Glomerular endothelial cell (primary cell): ENCODE measurements at places on chromosomes 3 and 15. TPM values are rescaled to one million over a fixed set of nuclear protein-coding genes. Genes with fewer than 3 reads are reported as not detected.

- no peak for DNase-seq
These were observed 477.6 kb upstream of the KCNMB2 start for GRCh38 chr3:178058629-178059028.

GRCh38 chr15:81242778-81243177 is 46.1 kb downstream of the IL16 start:
- DNase-seq, result no peak

GRCh38 chr3:132682201-132682600 is 22.1 kb downstream of the UBA5 start:
- DNase-seq, result no peak

DNA sequence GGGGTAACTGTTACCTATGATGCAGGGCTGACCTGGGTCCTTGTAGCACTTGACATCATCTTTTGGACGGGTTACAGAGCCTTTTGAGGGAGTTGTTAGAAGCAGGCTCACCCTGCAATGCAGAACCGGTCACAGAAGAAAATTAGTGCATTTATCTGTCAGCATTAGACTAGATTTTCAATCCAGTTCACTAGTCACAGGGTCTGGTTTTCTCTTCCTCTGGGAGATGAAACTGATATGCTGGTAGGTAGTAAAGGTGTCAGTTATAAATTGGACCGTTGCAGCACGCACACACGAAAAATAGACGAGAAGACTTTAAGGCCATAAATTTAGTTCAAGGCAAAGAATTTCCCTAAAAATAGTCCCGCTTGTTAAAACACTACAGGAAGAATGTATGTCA is 532.3 kb upstream of the ATP11B start:
- no peak for DNase-seq

GRCh38 chr15:68184616-68185480 is 20.3 kb downstream of the CALML4 start:
- DNase-seq, result no peak

DNA sequence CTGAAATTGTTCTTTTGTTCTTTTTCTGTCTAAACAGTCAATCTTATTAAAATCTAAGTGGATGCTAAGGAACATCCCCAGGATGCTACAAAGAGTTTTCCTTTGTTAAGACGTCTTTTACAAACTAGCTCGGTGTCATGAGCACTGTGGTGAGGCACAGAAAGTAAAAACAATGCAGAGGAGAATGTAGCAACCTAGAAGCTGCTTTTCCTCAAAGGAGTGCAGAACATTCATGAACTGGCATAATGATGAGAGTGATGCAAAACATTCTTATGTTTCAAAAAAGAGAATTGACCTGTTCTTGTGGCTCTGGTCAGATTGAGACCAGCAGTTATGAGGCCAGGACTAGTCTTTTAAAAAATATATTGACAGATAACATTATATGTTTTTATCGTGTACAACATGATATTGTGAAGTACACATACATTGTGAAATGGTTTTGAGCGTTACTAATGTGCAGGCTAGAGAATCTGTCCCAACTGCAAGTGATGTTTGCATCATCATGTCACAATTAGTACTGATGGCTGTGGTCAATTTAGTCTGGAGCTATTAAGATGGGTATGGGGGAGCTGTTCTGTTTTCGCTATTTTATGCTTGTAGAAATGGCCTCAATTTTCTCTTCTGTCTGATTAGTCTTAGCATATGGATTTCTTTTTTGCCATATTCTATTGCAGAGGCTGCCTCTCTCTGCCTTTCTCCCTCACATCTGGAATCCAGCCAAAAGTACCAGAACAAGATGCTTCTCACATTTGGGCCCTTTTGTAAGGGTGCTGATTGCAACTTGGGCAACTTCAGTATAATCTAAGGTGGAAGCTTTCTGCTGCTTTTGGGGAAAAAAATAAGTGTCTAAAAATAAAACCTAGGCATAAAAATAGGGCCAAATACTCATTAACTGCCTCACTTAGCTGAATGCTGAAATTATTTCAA is 50.2 kb downstream of the HHLA2 start:
- DNase-seq, result no peak

DNA sequence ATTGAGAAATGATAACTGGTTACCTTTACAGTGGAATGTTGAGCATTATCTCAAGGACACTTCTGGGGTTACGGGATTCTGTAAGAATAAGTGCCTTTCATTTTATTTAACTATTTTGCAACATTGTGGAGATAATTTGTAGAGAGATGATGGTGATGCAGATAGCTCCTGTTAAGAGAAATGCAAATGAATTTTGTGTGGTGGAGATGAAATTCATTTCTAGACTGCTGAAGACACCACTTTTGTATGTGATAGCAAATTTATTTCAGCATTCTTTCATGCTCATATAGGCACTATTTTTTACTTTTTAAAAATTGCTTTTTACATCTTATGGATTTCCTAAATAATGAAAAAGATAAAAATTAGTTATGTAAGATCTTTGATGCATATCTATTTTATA is 463.3 kb upstream of the CBLB start:
- DNase-seq, result no peak

DNA sequence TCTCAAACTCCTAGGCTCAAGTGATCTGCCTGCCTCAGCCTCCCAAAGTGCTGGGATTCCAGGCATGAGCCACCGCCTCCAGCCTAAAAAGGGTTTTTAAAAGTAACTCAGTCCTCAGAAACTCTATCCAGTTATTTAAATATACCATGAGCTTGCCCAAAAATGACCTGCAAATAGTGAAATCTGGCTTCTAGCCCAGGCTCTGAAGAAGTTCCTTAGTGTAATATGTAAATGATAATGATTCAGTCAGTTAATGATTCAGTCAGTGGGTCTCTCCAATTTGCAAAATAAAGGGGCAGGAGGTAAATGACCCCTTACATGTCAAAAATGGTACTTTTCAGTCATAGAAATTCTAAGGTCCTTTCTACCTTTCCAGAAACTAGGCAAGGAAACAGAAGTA is 28.8 kb downstream of the LRRC2 start:
- no peak for DNase-seq

DNA sequence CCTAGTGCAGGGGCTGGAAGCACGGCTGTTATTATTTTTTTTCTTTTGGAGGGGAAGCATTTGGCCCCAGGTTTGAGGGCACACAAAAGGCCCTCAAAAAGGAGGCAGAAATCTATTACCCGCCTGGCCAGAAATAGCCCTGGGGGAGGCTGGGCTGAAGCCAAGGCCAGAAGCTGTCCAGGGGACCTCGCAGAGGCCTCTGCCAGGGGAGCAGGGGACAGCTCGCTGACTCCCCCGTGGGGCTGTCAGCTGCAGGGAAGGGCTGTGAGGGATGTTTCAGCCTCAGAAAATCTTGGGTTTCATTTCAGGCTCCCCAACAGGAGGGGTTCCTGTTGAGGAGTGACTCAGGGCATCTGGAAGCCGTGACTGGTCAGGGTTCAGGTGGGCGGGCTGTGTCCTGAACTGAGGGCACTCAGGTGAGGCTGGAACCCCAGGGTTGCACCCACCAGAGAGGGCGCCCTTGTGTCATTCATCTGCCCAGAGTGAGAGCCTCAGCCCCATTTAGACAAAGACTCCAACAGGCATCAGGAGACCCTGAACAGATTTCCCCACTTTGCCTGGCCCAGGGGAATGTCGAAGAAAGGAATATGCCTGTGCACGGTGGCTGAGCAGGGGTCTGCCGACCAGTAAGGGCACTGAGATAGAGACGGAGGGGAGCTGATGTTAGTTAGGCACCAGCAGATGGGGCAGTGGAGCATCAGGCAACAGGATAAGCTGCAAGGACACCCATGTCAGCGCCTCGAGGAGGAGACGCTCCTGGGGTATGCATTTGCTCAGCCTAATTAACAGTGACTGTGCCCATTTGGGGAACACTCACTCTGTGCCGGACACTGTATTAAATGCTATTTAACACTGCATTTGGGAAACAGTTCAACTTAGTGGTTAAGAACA is 43.5 kb upstream of the SLC6A11 start:
- no peak for DNase-seq

GRCh38 chr3:100777271-100777670 is 68.0 kb downstream of the TFG start:
- DNase-seq, result no peak

DNA sequence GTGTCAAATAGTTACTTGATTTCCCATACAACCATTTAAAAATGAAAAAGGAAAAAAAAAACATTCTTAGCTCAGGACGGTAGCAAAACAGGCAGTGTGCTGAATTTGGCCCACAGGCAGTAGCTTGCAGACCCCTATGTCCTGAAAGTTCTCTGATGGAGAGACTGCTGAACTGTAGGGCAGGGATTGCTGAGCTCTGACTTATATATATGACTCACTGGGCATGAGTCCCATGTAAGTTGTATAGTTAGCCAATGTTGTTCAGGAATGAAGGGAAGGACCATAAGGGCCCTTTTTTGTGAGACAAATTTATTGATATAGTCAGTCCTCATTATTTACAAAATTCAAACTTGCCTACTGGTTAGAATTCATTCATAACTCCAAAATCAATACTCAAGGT is 36.9 kb upstream of the FRMD4B start:
- DNase-seq, result no peak

GRCh38 chr3:155254445-155254844 is 39.0 kb downstream of the STRIT1 start:
- DNase-seq, result no peak

DNA sequence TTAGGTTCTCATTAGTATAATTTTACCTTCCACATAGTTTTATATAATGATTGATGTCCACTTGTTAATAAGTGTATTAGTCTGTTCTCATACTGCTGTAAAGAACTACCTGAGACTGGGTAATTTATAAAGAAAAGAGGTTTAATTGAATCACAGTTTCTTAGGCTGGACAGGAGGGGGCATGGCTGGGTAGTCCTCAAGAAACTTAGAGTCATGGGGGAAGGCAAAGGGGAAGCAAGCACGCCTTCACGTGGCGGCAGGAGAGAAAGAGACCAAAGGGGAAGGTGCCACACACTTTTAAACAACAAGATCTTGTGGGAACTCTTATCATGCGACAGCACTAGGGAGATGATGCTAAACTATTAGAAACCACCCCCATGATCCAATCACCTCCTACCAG is 19.2 kb downstream of the DZIP3 start:
- no peak for DNase-seq

DNA sequence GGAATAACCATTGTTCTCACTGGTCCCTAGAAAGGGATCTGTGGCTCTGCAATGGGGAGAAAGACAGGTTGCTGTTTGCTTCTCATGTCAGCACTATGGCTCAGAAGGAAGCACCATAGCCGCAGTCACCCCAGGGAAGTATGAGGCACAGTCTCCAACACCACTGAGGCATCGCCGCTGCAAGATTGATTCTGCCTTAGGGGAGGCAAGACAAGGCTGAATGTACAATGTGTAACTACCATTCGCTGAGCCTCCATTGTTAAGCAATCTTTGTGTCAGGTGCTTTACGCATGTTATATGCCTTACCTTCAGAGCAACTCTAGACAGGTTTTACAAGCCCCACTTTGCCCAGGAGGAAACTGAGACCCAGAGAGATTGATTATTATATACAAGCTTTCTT is 100.7 kb upstream of the KCNMB2 start:
- DNase-seq, result no peak

GRCh38 chr15:93196135-93196670 is 107.2 kb upstream of the RGMA start:
- DNase-seq, result no peak

DNA sequence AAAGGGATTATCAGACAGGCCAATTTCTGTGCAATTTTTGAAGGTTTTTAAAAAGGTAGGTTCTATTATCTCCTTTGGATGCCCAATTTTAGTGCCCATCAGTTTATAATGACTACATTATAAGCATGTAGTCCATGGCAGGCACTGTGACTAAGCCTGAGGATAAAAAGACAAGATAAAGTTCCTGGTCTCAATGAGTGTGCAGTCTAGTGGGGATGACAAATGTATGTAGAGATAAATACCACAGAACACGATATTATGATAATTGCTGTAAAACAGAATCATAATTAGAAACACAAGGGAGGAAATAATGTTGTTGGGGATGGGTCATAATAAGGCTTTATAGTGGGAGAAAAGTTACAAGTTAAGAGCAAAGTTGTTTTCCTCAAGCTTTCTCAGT is 163.1 kb downstream of the ZNF385D start:
- no peak for DNase-seq

The CISH gene
- 1.9 and 2.5 TPM in 2 replicates for total RNA-seq

The KBTBD13 gene
- total RNA-seq, result not detected in 2 replicates

The PCOLCE2 gene
- 0.58 and 1.1 TPM in 2 replicates for total RNA-seq

The SGO1 gene
- total RNA-seq, result 1.7 and 4.3 TPM in 2 replicates
